Dorsolateral prefrontal cortex (tissue), 122 donors: ENCODE measurements at places on chromosomes 16 and 17.

- no peak for DNase-seq
Observed at GRCh38 chr17:12463102-12463501, 202.6 kb upstream of the MYOCD start.

GRCh38 chr17:83036193-83036592 lies 43.2 kb upstream of the METRNL start:
- DNase-seq = no peak

- no peak for DNase-seq
Observed at GRCh38 chr16:27722892-27723450, 173.0 kb downstream of the KATNIP start.

DNA sequence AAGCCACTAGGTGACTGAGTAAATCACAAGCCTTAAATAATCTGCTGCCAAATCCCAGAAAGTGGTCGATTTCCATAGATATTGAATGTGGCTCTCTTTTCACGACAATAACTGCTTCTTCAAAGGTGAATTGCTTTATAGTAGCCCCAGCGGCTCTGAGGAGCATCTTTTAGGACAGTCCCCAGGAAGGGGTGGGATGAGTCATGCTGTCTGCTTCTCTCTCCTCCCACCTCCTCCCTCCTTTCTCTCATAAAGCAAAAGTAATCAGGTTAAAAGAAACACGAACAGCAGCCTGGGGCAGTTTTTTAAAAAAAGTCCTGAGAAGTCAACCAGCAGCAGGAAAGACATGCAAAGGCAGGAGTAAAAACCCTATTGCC lies 1.8 kb downstream of the KIAA0513 start:
- no peak for DNase-seq

DNA sequence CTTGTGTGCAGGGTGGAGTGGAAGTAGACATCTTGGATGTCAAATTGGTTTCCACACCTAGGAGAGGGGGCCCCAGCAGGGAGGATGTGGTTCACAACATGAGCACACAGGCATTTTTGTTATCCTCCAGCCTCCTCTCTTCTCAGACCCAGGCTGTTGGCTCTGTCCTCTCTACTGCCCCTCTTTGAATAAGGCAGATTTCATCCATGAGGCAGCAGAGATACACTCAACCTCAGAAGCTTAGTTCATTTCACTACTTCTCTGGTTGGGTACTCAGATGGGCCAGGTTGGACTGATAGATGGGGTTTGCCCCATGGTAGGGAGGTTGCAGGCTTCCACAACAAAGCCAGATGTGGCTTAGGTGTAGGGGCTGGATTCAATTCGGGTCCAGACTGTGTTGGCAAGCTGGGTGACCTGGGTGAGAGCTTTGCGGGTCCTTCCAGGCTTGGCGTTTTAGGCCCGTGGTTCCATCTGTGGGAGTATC lies 22.2 kb upstream of the NFATC3 start:
- no peak for DNase-seq

GRCh38 chr17:74815550-74816370 lies 39.6 kb upstream of the NAT9 start:
- no peak for DNase-seq

DNA sequence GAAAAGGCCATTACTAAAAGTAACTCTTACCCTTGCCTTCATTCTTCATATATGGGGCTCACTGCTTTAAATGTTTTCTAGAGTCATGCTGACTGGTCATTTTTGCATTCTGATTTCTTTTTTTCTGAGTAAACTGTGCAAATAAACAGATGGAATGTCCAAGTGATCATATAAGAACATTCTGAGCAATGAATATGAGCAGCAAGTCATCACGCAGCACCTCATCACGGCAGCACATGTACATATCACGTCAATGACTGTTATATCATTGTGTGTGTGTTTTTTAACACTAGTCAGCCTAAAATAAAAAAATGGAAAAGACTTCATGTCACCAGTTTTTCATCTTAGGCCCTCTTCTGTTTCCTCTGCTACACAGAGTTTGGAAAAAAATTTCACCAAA lies 490.0 kb upstream of the ZFHX3 start:
- no peak for DNase-seq

- DNase-seq = no peak
Observed at GRCh38 chr16:85924675-85925074, 25.7 kb downstream of the IRF8 start.

- no peak for DNase-seq
Observed at GRCh38 chr17:59093702-59094231, 12.9 kb downstream of the TRIM37 start.

GRCh38 chr16:58454178-58454577 lies 45.8 kb upstream of the NDRG4 start:
- DNase-seq = no peak

DNA sequence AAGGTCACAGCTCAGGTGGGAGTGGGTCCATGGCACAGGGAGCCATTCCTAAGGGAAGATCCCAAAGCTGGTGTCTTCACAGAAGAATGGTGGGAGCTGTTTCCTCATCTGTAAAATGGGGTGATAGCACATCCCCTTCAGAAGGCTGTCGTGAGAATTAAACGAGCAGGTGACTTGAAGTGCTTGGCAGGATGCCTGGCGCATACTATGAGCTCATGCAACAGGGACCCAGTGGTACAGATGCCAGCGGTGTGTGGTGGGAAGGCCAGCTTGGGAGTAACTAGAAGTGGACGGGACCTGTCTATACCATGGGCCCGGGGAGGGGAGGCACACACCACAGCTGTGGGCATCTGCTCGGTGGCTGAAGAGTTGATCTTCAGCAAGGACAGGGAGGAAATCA lies 189.3 kb upstream of the TNRC6C start:
- DNase-seq = no peak

DNA sequence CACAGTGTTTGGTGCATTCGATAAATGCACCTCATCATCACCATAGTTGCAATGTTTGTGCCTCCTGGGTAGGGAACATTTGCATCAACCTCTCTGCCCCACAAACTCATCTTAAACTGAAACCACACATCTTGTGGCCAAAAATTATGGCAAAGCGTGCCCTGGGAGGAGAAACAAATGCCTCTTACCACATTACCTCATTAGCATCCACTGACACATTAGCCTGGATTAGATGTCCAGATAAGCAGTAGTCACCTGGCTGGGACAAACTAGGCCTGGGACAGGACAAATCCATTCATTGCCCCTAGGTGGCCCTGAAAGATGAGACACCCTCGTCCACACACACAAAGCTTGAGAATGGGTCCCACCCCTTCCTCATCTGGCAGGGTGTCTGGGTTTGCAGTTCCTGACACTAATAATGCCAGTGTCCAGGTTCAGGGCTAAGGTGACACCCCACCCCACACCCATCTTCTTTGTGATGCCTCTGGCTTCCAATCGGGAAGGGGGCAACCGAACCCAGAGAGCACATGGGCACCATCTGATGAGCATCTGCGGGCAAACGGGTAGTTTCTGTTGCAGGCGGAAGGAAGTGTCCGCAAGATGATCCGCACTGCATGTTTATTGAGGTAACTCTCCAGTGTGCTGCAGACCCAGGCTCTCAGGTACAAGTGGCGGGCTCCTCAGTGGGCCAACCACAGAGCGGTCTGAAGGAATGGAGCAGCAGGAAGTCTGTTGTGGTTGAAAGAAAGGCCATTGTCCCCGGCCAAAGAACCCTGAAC lies 8.6 kb downstream of the XYLT1 start:
- no peak for DNase-seq

- DNase-seq = no peak
Observed at GRCh38 chr17:15893658-15894024, 51.3 kb upstream of the ADORA2B start.

GRCh38 chr17:75109046-75109406 lies 743 bp upstream of the ARMC7 start:
- DNase-seq = no peak

- no peak for DNase-seq
Observed at GRCh38 chr16:54107583-54108202, 178.9 kb downstream of the IRX3 start.

DNA sequence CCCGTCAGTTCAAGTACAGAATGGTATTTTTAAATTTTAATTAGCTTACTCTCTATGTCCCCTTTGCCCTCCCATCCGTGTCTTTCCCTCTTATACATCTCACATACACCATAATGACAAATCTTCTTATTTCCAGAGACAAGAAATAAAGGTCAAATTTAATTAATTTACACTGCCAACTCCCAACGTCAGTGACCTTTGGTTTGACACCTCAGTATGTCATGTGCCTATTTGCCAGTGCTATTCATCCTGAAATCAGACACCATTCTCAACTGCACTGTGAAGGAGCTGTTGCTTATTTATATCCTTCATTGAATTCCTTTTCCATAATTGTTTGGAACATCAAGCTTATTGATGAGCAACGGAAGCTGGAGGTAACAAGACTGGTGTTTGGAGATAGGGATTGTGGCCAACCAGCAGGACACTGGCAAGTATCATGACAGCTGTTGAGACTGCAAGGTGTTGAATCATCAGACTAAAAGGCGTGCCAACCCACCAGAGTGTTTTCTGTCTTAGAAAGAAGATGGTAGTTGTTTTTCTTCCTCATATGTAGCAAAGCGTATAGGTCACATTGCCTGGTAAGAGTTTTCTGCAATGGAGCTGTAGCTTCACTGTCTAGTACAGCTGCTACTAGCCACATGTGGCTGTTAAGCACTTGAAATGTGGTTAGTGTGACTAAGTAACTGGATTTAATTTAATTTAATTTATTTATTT lies 12.5 kb downstream of the CALCOCO2 start:
- no peak for DNase-seq
